NCI-H1092 (cell line): ENCODE measurements at places on chromosomes 6 and 20.

- no peak for DNase-seq
These were observed 95.2 kb downstream of the KIF13A start for GRCh38 chr6:17892097-17892686.

DNA sequence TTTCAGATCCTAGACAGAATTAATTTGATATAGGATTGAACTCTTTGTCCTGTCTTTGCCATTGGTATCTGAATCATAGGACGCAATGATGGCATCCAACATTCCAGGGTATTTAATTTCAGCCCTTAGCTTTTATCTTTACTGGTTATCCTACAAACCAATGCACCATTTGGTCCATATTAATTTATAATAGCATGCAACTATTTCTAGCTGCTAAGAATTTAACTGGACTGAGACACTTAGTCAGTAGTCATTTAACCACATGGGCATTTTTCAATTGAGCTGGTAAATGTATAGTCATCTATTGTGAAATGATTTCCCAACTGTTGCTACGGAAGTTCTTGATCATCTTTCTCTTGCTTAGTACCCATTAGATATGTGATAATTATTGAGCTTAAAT, 141.1 kb downstream of the CD164 start:
- no peak for DNase-seq

- no peak for DNase-seq
These were observed 31.0 kb downstream of the THEMIS start for GRCh38 chr6:127869772-127870404.

GRCh38 chr6:166266336-166266735, 41.9 kb downstream of the PRR18 start:
- DNase-seq: no peak

- no peak for DNase-seq
These were observed 213.1 kb downstream of the ATXN1 start for GRCh38 chr6:16548121-16548520.
